Sciatic nerve (tissue), 2 donors: ENCODE measurements at places on chromosomes 1 and 21. TPM values are rescaled to one million over a fixed set of nuclear protein-coding genes. Genes with fewer than 3 reads are reported as not detected.
A peak's percentile ranks its signal among the peaks of the same experiment; 100 is the strongest.

DNA sequence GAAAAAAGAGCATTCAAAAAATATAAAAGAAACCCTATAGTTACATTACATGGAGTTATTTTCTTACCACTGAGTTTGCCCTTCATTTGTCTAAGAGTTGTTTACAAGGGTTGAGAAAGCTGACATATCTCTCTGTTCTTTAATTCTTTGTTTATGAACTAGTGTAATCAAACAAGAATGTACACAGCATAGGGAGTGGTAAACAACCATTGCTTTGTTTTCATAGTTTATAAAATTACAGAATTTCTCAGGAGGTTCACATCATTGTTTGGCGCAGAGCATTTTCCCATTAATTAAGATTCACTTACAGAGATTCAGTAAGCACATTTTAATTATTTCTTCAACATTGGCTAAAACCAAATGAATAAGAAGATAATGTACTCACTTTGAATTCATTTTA, 87.6 kb downstream of the IFI44 start:
- DNase-seq: no peak

- peak; percentile 65 for DNase-seq
These were observed 109.4 kb downstream of the NAV1 start for GRCh38 chr1:201648066-201648906.

Gene A3GALT2
- not detected for total RNA-seq

Gene SMPDL3B
- 0.27 TPM for total RNA-seq

DNA sequence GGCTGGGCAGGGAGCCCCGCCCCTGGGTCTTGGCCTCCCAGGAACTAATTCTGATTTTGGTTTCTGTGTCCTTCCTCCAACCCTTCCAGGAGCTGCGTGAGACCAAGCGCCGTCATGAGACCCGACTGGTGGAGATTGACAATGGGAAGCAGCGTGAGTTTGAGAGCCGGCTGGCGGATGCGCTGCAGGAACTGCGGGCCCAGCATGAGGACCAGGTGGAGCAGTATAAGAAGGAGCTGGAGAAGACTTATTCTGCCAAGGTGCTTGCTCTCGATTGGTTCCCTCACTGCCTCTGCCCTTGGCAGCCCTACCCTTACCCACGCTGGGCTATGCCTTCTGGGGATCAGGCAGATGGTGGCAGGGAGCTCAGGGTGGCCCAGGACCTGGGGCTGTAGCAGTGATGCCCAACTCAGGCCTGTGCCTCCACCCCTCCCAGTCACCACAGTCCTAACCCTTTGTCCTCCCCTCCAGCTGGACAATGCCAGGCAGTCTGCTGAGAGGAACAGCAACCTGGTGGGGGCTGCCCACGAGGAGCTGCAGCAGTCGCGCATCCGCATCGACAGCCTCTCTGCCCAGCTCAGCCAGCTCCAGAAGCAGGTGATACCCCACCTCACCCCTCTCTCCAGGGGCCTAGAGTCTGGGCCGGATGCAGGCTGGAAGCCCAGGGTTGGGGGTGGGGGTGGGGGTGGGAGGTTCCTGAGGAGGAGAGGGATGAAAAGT, 18.5 kb upstream of the SEMA4A start:
- no peak for DNase-seq

Gene PIGV
- total RNA-seq: 10.6 TPM

DNA sequence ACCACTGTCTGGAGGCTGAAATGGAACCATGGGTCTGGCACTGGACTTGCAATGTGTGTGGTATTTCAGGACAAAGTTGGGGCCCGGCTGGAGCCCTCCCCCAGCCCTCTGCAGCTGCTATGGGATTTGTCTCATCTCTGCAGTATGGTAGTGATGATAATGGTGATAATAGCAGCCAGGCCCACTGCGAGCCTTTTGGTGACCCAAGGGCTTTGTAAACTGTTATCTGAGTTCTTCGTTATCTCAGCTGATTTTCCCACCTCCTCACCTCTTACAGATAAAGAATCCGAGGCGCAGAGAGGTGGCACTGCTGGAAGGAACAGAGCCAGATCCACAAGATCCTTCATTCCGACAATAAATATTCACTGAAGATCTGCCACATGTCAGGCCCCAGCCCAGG, 11.7 kb upstream of the WNT4 start:
- no peak for DNase-seq

- no peak for DNase-seq
These were observed 125.9 kb downstream of the RHOU start for GRCh38 chr1:228860911-228861831.

DNA sequence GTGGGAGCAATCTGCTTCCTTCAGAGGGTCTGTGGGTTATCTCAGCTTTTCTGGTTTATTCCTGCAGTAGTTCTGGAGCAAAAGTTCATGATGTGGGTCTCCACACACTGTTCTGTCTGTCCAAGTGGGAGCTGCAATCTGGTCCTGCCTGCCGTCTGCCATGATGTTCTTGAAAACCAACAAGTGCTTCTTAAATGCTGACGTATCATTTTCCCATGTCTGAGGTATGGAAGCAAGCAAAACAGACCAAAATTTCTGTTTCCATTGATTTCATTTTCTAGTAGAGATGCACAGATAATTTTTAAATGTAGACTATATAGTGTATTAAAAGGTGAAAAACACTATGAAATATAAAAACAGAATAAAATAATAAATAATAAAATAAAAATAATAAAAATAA, 65.2 kb downstream of the SERINC2 start:
- DNase-seq: no peak

Gene EEIG2
- total RNA-seq: 32.3 TPM

DNA sequence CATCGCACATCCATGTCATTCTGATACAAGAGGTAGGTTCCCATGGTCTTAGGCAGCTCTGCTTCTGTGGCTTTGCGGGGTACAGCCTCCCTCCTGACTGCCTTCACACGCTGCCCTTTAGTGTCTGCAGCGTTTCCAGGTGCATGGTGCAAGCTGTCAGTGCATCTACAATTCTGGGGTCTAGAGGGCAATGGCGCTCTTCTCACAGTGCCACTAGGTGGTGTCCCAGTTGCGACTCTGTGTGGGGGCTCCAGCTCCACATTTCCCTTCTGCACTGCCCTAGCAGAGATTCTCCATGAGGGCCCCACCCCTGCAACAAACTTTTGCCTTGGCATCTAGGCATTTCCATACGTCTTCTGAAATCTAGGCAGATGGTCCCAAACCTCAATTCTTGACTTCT, 138.2 kb upstream of the BRINP3 start:
- DNase-seq: no peak

GRCh38 chr1:232590744-232591082, 39.2 kb downstream of the SIPA1L2 start:
- DNase-seq: no peak

DNA sequence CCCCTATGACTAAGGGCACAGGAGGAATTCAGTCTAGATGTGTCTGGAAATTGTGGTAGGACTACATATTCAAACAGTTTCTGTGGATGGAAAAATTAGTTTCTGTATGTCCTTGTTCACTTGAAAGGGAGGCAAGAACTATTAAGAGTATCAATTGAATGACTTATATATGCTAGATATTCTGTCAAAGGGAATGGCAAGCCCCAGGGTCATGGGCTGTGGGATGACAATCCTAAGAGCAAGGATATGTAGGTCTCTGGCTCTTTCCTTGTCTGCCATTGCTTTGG, 383.5 kb upstream of the B3GALT2 start:
- no peak for DNase-seq

- DNase-seq: no peak
These were observed 73.6 kb upstream of the LRRC8B start for GRCh38 chr1:89451011-89451410.

- no peak for DNase-seq
These were observed 146.6 kb downstream of the KCNJ6 start for GRCh38 chr21:37769656-37770055.

Gene MYBPHL
- 0.45 TPM for total RNA-seq

DNA sequence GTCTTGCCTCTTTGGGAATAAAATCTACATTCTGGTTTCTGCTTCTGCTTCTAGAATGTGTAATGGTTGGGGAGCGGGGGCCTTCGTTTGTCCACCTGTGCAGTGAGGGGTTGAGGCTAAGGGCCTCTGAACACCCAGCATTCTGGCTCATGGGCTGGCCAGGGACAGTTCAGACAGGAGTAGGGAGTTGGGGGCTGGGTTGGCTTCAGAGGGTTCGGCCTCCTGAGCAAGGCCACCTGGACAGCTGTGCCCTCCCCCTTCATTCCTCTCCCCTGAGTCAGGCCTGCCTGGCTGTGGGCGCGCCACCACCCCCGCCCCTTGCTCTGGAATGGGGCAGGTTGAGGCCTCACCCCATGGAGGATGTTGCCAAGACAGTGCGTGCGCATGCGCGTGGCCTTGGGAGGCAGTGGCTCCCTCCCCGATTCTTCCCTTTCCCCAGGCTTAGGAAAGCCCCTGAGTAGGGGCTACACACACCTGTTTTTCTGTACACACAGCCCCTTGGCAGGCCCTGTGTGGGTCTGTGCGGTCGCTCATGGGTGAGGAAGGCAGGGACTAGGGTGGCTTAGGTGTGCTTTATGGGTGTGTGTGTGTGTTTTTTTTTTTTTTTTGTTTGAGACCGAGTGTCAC, 57.0 kb downstream of the YARS1 start:
- peak; percentile 72 for DNase-seq

Gene ZNF648
- total RNA-seq: 0.53 TPM

GRCh38 chr1:145961425-145962156, 2.8 kb downstream of the ANKRD34A start:
- peak; percentile 80 for DNase-seq

- DNase-seq: no peak
These were observed 86.9 kb downstream of the NAV1 start for GRCh38 chr1:201625851-201626251.

Gene RPAP2
- total RNA-seq: 40.7 TPM

DNA sequence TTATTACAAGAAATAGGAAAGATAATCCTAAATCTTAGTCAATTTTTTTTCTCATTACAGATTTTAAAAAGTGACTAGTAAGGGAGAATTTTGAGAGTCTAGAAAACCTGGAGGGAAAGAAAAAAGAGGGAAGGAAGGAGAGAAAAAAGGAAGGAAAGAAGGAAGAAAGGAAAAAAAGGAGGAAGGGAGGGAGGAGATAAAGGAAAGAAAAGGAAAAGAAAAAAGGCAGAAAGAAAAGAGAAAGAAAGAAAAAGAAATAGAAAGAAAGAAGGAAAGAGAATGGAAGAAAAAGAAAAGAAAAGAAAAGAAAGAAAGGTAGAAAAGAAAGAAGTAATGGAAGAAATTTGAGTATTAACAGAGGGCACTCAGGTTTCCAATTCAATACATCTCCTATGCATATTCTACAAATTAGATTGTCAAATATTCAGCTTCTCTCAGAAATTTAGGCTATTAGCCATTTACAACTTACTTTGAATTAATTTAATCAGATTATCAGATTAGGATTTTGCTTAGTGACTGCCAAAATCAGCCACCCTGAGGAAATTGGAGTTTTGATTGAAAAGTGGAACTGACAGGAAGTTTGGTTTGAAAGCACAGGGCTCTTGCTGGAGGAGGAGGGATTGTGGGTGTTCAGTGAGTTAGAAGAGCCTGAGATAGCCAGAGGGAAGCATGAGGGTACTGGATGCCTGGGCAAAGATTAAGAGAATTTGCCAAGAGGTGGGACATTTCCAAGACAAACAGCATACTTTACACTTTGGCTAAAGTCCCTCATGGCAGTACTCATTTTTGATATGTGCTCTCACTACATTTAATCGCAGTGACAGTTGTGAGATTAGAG, 677.8 kb downstream of the USP25 start:
- DNase-seq: no peak

- peak; percentile 71 for DNase-seq
These were observed 63.9 kb upstream of the EFHD2 start for GRCh38 chr1:15345705-15346345.

DNA sequence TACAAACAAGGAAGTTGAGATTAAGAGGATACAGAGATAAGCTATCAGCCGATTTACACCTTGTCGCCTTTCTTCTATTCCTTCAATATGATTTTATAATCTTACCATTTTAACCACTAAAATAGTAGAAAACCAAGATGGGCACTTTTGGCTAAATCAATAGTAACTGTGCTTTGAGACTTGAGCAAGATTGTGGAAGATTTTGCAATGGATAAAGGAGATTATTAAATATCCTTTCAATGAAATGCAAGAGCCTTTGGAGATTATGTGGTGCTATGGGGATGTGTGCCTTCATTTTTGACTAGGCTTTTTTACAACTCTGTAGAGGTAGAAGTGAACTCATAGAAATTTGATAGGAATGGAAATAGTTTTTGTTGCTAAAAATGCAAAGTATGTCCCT, 33.7 kb downstream of the ADAMTS1 start:
- DNase-seq: no peak

Gene FLG2
- total RNA-seq: not detected

DNA sequence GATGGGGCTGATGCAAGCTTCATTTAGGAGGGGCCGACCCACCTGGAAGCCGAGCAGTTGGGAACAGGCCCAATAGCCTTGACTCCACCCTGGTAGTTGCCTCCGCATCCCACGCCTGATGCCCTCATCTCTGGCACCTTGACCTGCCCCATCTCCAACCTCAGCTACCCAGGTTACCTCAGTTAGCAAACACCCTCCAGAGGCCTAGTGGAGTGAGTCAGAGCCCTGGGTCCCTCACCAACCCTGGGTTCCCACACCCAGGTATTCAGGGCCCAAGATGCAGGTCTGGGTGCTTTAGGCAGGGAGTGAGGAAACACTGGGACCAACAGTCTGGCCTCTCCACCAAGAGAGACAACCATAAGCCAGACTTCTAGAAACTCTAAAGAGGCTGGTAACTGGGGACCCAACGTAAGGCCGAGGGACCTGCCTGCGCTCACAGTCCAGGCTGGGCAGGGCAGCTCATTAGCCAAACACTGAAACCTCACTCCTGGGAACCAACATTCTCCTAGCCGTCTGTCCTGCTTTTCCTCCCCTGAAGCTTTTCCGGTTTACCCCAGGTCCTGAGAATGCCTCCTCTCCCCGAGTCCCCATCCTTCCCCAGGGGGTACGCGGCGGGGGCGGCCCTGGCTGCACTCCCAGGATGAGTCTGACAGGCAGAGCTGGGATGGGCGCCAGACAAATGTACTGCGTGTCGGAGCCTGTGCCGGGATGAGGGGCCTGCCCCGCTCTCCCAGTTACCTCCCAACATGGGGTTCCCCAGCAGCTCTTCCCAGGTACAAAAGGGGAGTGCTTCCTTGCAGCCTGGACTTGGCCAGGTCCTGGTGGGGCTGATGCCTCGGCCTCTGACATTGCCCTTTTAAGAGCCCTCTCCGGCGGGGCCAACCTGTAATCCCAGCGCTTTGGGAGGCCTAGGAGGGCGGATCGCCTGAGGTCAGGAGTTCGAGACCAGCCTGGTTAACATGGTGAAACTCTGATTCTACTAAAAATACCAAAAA, 8.9 kb upstream of the CELSR2 start:
- DNase-seq: peak; percentile 84

GRCh38 chr1:199089393-199090122, 450.7 kb downstream of the PTPRC start:
- no peak for DNase-seq

Gene TMCC2
- 14.8 TPM for total RNA-seq

DNA sequence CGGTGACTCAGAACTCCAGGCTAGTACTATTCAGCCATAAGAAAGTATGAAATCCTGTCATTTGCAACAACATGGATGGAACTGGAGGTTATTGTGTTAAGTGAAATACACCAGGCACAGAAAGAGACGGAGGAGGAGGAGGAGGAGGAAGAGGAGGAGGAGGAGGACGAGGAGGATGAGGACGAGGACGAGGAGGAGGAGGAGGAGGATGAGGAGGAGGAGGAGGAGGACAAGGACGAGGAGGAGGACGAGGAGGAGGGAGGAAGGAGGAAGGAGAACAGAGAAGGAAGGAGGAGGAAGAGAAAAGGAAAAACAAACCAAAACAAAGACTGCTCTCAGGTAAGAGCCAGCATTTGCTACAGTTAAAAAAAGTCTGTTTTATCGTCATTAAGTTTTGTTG, 178.7 kb downstream of the NPHP4 start:
- DNase-seq: no peak
